ENCODE measurements at places on chromosomes 1 and 21.

GRCh38 chr1:216086678-216087077, 336.6 kb downstream of the USH2A start:
- DNase-seq, result no peak

GRCh38 chr1:30255111-30255724, 468.2 kb downstream of the MATN1 start:
- DNase-seq, result no peak

DNA sequence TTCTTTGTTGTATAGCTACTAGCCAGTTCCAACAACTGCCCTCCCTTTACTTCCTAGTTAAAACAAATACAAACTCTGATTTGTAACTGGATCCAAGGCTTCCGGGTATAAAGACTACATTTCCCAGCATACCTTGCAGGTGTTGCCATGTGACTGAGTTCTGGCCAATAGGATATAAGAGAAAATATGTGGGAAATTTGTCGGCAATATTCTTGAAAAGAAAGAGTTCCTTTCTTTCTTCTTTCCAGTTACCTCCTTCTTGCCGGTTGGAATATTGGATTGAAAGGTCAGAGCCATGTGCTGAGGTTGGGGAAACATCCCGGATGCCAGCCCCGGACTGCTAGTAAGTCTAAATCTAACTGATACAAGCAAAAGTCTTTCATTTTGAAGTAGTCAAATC, 23.0 kb upstream of the ZBTB40 start:
- no peak for DNase-seq

GRCh38 chr21:16395285-16395684, 665.5 kb downstream of the USP25 start:
- DNase-seq, result no peak

- DNase-seq, result no peak
Measured at GRCh38 chr1:9454494-9455066, 84.7 kb upstream of the SLC25A33 start.

- no peak for DNase-seq
Measured at GRCh38 chr1:167516404-167517388, 1.6 kb downstream of the CD247 start.

DNA sequence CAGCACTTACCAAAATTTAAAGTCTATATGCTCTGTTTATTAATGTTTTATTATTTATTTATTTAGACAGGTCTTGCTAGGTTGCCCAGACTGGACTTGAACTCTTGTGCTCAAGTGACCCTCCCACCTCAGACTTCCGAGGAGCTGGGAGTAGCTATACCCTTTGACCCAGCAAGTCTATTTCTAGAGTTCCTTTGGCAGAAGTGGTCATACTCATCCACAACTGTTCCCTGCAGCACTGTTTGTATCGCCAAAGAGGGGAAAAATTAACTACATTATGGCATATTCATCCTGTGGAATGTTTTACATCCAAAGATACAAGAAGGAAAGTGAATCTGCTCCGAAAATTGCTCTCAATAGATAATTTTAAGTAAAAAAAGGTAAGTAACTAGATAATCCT, 28.5 kb downstream of the CACNA1S start:
- DNase-seq, result no peak

GRCh38 chr1:192474080-192474683, 101.4 kb upstream of the RGS1 start:
- peak; percentile 41 for DNase-seq

GRCh38 chr1:184693011-184693410, 61.6 kb downstream of the EDEM3 start:
- DNase-seq, result no peak
